ENCODE measurements at places on chromosomes 11 and 22.

- DNase-seq, result no peak
Measured at GRCh38 chr11:100738701-100739270, 51.7 kb downstream of the ARHGAP42 start.

DNA sequence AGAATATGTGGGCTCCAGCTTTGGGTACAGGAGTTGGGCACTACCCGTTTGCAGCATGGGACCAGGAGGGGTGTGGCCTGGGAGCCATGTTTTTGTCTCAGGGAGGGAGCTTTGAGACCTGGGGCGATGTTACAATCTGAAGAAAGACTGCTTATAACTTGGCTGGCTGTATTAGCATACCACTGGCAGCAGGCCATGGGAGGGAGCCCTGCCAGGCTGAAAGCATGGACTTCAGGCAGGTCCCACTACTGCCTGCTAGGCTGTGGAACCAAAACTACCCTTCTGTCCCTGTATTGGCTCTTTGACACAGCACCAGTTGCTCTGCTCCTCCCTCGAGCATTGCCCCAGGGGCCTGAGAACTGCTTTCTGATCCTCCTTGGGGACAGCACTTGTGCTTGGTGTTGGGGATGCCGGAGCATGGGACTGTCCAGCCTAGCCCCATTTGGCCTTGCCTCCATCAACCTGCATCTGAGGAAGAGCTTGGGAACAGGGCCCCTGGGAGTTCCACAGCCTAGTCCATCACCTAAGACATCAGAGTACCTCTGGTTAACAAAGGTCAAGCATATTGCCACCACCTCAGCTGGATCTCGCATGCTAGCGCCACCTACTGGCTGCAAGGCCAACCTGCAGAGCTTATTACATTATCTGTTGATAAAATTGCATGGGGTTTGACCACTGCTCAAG lies 217.4 kb downstream of the SBF2 start:
- no peak for DNase-seq

GRCh38 chr11:85819441-85819840 lies 8.5 kb upstream of the SYTL2 start:
- DNase-seq, result no peak

DNA sequence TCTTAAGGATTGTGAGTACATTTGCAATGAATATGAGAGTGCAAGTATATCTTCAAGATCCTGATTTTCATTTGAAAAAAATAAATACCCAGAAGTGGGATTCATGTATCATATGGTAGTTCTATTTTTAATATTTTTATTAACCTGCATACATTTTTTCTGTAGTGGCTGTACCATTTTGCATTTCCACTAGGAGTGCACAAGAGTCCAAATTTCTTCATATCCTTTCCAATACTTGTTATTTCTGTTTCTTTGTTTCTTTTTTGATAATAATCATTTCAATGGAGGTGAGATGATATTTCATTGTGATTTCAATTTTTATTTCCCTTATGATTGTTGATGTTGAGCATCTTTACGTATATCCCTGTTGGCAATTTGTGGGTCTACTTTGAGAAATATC lies 759.8 kb upstream of the CNTN5 start:
- DNase-seq, result no peak

DNA sequence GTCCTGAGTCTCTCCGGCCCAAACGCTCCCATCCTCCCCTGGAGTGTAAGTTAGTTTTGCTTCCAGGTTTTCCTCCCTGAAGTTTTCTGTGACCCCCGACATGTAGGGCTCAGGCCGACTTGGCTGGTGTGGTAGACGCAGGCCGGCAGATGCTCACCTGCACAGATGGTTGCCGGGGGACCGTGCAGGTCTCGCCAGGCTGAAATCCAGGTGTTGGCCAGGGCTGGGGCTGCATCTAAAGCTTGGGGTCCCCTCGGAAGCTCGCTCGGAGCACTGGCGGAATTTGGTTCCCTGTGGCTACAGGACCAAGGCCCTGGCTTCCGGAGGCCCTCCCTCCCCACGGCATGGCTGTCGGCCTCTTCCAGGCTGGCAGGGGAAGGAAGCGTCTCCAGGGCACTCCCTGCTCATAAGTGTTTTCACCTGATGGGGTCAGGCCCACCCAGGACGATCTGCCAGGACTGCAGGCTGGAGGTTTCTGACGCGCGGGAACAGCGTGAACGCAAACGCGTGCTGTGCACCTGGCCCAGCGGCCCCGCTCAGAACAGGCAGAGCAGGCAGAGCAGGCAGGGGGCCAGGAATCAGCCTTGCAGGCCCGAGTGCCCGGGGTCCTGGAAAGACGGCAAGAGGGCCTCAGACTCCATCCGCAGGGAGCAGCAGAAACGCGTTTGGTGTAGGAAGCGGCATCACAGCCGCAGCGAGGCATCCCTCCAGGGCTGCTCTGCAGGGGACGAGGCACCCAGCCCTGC lies 258.2 kb downstream of the BRD1 start:
- DNase-seq, result no peak

DNA sequence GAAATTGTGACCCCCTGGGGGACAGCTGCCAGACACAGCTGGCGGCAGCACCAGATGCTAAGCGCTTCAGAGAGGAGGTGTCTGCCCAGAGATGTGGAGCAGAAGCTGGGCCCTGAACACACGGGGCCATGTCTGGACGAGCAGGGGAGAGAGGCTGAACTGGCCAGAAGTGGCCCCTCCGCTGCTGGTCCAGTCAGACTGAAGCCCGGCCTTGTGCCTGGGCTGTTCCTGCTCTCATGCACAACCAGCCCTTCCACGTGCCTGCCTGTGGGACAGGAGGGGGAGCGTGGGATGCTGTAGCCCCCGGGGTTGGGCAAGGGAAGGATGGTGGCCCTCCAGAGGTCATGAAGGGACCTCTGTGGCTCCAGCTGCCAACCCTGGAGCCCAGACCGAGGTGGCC lies 1.8 kb downstream of the ADM2 start:
- no peak for DNase-seq

- DNase-seq, result no peak
Measured at GRCh38 chr11:128471138-128471661, 116.2 kb downstream of the ETS1 start.

DNA sequence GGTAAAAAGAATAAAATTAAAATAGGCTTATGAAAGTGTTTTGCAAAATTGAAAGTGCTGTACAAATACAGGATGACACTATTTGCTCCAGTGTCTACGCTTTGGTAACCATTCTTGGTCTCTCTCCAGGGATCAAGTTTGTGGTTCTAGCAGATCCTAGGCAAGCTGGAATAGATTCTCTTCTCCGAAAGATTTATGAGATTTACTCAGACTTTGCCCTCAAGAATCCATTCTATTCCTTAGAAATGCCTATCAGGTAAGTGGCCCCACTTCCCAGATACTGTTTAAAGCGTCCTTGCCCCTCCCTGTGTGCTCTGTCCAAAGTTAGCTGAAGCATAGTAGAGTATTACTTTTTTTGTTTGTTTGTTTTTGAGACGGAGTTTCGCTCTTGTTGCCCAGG lies 3.1 kb downstream of the TRAPPC4 start:
- DNase-seq, result no peak

- DNase-seq, result no peak
Measured at GRCh38 chr11:64572143-64572542, 18.9 kb upstream of the SLC22A12 start.

GRCh38 chr11:15976433-15977045 lies 379.8 kb downstream of the SOX6 start:
- DNase-seq, result no peak

Data from stimulated activated CD8-positive, alpha-beta memory T cell treated with anti-CD3 and anti-CD28 coated beads, Interleukin-7, amount 100 ng/mL, for 1 hour (primary cell).